ENCODE measurements at places on chromosomes 6 and 20.

DNA sequence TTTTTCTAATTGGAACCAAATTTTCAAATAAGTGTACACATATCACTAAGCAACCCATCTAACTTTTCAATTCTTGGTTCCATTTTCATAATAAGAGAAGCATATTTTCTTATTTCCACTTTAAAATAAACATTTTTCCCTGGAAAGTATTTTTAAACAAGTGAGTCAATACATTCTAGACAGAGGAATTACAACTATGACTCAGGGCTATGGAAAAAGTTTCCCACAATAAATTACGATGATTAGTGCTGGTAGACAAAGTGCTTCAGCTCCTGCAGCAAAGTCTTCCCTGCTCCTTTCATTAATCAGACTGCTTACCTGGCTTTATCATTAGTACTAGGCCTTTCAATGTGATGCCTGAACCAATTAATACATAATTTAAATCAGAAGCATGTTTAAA lies 322.5 kb downstream of the HACE1 start:
- DNase-seq, result no peak

- no peak for DNase-seq
Measured at GRCh38 chr20:6680441-6680840, 87.0 kb upstream of the BMP2 start.

GRCh38 chr20:1870792-1871550 lies 24.2 kb upstream of the SIRPA start:
- no peak for DNase-seq

DNA sequence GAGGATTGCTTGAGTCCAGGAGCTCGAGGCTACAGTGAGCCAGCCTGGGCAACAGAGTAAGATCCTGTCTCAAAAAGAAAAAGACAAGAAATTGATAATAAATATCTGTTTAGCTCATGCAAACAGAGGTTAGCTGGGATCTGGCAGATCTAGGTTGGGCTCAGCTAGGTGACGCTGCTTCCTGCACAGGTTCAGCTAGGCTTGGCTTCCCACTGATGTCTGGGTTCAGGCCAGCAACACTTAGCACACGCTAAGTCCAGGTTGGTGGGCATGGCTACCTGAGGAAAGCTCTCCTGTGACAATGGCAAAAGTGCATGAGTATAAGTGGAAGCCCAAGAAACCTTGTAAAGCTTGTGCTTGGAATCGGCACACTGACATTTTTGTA lies 48.7 kb downstream of the RIN2 start:
- DNase-seq, result no peak

DNA sequence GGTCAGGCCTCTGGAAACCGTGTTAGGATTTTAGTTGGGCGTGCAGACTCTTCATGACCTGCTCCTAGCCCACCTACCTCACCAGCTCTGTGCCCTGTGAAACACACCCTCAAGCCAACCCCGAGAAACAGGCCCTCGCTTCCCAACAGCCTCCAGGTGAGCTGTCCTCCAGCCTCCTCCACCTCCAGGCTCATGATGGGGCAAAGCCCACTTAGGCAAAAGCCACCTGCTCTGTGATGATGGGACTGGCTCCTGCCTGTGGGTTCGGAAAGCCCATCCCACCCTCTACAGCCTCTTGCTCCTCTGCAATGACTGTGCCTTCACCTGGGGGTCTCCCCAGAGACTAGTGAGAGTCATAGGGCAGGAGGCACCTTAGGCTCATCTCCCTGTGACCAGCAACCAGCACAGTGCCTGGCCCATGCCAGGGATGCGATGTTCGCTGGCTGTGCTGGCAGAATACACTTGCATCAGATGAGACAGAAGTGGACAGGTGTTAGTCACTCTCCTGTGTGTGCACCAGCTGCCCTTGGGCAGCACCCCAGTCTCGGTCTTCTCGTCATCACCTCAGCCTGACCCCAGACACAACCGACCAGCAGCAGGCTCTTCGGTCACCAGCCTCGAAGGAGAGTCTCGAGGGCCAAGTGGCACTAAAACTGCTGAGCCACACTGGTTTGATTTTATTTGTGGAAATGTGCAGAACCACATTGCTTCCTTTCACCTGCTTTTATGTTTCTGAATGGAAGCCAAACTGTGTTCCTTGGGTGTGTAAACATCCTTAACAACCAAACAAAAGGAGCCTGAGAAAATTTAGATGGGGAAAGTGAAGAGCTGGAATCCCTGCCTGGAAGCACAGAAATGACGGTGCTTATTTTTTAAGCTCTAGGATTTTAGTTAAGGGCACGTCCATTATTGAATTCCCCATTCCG lies 10.7 kb downstream of the PXDC1 start:
- DNase-seq, result no peak

DNA sequence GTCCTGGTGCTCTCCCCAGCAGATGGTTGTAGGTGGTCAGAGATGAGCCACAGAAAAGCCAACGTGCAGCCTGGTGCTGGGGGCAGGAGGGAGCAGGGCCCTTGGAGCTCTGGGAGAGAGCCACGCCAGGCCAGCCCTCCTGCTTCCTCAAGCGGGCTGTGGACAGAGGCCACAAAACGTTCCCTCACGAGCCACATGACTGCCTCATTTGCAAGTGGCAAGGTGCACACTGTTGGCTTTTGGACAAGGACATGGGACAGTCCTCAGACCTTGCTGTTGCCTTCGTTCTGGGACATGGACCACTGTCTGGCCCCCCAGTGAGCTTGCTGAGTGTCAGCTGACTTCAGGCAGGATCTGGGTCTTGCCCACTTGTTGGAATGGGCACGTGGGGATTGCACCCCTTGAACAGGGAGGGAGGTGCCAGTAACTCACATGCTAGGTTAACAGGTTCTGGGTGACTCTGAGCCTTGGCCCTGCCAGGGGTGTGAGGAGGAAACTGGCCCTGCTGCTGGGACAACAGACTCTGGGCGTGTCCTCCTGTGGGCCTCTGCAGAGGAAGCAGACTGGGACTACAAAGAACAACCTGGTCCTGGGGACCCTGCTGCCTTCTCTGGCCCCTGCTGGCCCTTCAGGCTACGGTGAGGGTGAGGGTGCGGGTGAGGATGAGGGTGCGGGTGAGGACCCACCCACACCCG lies 2.6 kb downstream of the SLCO4A1 start:
- DNase-seq, result no peak

DNA sequence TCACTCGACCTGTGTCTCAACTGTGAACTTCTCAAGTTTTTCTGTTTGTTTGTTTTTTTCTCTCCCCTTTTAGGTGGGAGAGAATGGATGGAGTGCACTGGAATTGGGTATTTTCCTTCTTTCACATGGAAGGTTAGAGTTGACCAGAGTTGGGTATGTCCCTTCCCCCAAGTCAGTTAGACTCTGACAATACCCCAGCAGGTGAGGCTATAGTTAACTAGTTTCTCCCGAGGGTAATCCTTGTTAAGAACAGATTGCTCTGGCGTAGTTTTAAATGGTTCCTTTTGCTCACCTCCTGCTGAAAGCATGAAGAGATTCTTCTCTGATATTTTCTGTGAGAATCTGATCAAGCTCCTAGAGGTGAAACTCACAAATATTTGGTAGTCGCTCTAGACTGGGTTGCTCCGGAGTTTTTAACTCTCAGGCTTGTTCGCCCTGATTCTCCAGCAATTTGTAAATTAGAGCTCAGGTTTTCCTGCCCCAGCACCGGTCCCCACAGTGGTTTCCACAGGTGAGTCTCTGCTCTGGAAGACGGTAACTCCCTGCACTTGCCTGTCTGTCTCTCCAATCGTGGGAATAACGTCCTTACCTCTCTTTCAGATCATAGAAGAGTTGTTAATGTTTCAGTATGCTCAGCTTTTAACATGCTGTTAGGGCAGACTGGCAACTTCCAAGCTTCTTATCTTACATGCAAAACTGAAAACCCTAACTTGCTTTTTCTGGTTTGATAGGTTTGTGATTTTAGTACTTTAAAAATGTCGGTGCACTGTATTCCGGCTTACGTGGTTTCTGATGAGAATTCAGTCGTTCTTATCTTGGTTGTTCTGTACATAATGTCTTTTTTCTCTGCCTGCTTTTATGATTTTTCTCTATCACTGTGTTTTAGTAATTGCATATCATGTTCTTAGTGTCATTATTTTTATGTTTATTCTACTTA lies 111.2 kb upstream of the HIVEP1 start:
- no peak for DNase-seq

- DNase-seq, result no peak
Measured at GRCh38 chr6:87155842-87156815, 764 bp downstream of the ZNF292 start.

GRCh38 chr20:316316-317068 lies 8.9 kb upstream of the SOX12 start:
- DNase-seq, result peak; percentile 69

- no peak for DNase-seq
Measured at GRCh38 chr6:39929039-39929732, 5.1 kb downstream of the MOCS1 start.

- DNase-seq, result no peak
Measured at GRCh38 chr6:12116264-12116800, 104.2 kb downstream of the HIVEP1 start.

GRCh38 chr6:15239616-15240364 lies 6.1 kb upstream of the JARID2 start:
- no peak for DNase-seq

GRCh38 chr6:7974565-7974937 lies 64.0 kb upstream of the TXNDC5 start:
- DNase-seq, result no peak

DNA sequence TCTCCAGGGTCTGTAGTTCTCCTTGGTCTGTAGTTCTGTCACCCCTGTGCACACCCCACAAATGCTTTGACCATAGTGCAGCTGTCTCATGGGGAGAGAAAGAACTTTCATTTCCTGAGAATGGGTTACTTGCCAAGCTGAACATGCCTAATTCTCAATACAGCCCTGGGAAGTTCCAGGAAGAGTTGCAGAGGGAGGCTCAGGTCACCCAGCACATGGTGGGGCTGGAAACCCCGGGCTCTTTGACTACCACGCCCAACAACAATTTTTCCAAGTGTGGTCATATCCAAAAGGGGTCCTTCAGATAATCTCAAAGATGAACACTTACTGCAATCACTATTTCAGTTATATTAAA lies 2.2 kb upstream of the PTPRA start:
- DNase-seq, result no peak

GRCh38 chr6:95240514-95240913 lies 336.8 kb upstream of the MANEA start:
- no peak for DNase-seq

DNA sequence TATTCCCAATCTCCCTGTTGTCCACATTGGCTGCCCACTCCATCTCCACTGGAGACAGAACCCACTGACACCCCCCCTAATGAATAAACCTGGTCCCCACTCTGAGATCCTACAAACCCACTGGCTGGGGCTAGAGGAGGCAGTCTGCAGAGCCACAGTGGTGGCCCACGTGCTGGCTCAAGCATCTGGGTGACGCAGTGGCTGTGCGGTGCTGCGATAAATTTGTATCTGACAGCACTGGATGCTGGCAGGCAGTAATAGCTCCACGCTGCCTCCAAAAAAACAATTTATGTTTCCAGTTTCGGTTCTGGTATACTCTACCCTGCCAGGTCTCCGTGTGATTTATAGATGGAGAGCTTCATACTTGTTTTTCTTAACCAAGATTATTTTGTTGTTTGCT lies 87.1 kb upstream of the SYNDIG1 start:
- no peak for DNase-seq

Data from AG09319 (cell line).